ENCODE measurements at places on chromosomes 12 and 14.

- DNase-seq = no peak
Observed at GRCh38 chr14:104320611-104321086, 182.3 kb downstream of the KIF26A start.

GRCh38 chr12:94109160-94109559, 39.2 kb upstream of the PLXNC1 start:
- no peak for DNase-seq

DNA sequence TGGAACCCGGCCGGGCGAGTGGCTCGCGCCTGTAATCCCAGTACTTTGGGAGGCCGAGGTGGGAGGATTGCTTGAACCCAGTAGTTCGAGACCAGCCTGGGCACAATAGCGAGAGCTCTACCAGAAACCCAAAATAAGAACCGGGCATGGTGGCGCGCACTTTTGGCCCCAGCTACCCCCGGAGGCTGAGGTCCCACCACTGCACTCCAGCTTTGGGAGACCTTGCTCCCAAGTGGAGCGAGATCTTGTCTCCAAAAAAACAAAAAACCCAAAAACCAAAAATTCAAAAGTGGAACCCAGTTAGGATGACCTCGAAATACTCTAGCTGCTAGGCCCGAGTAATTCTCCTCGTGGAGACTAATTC, 769 bp upstream of the VTI1B start:
- DNase-seq = no peak

DNA sequence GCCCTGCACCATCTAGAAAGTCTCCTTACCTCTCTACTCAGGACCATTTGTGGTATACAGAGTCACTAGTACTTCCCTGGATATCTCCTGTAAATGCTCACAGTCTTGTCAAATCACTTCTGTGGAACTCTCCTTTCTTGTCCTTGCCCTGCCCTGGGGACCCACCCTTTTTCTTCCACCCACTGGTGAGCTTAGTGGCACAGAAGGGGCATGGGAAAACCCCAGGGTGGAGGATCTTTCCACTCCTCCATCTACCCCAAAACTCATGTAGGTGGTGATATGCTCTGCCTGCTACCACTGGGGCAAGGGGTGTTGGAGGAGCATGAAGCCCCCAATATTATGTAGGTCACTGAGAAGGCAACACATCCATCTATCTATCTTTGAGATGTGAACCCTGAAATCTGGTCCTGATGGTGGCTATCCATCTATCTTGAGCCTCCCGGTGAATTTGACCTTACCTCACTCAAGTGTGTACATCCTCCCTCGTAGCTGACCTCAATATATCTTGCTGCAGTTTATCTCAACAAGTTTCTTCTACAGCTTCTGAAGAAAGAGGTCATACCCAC, 943 bp downstream of the TESPA1 start:
- no peak for DNase-seq

- no peak for DNase-seq
Observed at GRCh38 chr14:23387916-23388882, 11.4 kb downstream of the CMTM5 start.

GRCh38 chr12:33654313-33654712, 214.7 kb upstream of the SYT10 start:
- DNase-seq = no peak

DNA sequence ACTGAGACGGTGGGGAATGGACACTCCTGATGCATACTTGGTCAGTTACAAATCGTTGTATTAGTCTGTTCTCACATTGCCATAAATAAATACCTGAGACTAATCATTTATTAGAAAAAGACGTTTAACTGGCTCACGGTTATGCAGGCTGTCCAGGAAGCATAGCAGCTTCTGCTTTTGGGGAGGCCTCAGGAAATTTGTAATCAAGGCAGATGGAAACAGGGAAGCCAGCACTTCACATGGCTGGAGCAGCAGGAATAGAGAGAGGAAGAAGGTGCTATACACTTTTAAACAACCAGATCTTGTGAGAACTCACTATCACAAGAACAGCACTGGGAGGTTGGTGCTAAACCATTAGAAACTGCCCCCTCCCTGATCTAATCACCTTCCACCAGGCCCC, 418.2 kb downstream of the FLRT2 start:
- no peak for DNase-seq

DNA sequence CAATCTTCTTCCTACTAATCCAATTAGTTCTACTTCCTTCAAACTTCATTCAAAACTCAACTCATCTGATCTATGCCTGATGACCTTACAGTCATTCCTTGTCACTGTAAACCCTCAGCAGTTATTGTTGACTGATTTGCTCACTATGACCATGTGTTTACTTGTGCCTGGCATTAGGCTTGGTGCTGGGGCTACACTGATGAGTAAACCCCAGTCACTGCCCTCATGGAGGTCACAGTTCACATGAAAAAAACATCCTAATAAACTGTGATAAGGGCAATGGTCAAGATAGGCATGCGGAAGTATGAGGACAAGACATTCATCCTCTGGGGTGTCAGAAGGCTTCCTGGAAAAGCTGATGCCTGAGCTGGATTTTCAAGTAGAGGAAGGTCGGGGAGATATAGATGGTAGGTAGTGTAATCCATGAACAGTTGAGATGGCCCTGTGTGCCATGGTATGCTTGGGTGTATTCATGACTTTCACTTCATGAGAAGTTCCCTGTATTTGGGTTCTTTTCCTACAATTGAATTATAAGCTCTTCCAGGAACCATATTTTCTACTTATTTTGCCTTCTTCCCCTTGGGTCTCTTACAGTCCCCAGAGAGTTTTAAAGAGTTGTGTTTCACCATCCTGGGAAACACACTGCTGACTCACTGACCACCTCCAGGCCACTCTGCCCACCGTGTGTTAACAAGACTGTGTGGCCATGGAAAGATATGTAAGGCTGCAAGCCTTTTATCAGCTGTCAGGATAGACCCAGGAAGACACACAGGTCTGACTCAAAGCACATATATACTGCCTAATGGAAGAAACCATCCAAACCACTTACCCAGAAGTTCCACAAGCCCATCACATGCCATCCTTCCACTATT, 38.7 kb upstream of the DUSP6 start:
- no peak for DNase-seq

GRCh38 chr14:104794099-104794498, 1.4 kb downstream of the AKT1 start:
- DNase-seq = peak; percentile 79

DNA sequence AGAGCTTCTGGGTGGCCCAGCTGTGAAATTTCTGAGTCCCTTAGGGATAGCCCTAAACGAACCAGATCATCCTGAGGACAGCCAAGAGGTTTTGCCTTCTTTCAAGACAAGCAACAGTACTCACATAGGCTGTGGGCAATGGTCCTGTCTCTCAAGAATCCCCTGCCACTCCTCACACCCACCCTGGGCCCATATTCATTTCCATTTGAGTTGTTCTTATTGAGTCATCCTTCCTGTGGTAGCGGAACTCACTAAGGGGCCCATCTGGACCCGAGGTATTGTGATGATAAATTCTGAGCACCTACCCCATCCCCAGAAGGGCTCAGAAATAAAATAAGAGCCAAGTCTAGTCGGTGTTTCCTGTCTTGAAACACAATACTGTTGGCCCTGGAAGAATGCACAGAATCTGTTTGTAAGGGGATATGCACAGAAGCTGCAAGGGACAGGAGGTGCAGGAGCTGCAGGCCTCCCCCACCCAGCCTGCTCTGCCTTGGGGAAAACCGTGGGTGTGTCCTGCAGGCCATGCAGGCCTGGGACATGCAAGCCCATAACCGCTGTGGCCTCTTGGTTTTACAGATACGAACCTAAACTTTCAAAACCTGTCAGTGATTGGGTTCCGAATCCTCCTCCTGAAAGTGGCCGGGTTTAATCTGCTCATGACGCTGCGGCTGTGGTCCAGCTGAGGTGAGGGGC, 38.9 kb downstream of the DAD1 start:
- DNase-seq = no peak

GRCh38 chr14:85325134-85326017, 204.6 kb upstream of the FLRT2 start:
- no peak for DNase-seq

GRCh38 chr14:99510556-99511139, 29.4 kb downstream of the CCNK start:
- DNase-seq = no peak

GRCh38 chr12:88245905-88246304, 103.8 kb downstream of the TMTC3 start:
- no peak for DNase-seq

DNA sequence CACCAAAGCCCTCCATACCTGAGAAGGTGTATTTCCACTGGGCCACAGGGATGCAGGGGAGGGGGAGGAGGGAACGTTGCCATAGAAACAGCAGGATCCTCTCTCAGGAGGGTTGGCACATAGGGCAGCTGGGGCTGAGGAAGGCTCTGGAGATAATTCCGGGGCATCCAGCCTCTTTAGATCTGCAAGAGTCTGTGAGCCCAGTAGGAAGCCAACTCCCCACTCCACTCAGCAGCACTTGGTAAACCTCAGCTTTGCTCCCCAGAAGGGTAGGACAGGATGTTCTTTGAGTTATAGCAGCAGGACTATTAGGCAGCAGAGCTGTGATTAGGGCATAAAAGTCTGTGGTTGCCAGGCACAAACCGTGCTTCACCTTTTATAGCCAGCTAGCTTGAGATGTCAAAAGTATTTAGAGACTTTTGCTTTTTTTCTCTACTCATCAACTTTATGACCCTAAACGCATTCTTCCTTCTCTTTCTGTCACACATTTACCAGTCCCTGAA, 7.8 kb upstream of the PLEKHG3 start:
- DNase-seq = no peak

DNA sequence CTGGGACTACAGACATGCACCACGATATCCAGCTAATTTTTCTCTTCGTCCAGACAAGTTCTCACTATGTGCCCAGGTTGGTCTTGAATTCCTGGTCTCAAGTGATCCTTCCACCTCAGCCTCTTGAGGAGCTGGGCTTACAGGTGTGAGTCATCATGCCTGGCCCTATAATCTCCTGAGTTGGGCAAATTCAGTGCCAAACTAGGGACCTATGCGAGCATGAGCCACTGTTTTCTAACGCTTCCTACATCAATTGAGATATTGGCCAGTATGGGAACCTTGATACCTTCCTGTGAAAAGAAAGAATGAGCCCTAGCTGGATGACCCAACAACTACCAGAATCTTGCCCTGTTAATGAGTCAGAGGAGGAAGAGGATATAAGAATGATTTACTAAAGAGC, 585.2 kb downstream of the C12orf50 start:
- DNase-seq = no peak

DNA sequence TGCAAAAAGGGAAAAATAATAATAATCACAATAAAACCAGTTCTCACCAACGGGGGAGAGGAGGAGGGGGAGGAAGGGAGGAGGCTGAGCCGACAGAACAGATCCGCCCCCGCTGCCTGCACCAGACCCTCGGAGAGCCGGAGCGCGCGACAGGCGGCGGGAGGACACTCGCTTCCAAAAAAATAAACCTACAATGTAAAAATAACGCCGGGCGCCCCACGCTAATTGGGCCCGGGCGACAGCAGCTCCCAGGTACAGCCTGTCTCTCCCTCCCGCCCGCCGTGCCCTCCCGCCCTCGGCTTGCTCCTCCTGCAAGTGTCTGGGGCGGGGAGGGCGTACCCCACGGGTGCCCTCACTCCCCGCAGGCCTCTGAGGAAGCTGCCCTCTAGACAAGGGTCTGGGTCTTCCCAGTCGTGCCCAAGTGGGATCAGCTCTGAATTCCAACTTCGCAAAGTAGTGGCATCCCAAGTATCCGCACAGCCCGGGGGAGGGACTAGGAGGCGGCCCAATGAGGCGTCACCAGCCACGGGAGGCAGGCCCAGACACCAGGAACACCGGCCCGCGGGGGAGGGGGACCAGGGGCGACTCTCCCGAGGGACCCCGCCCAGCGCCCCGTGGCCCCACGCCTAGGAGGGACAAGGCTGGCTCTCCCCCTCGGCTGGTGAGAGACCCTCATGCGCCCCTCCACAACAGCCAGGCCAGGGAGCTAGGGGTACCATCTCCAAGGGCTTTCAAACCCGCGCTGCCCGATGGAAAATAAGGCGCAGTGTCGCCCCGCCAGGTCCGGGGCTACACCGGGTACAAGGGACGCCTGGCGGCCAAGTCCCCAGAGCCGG, 1.0 kb downstream of the NCOR2 start:
- peak; percentile 95 for DNase-seq

- DNase-seq = no peak
Observed at GRCh38 chr14:39467889-39468524, 35.8 kb upstream of the FBXO33 start.

DNA sequence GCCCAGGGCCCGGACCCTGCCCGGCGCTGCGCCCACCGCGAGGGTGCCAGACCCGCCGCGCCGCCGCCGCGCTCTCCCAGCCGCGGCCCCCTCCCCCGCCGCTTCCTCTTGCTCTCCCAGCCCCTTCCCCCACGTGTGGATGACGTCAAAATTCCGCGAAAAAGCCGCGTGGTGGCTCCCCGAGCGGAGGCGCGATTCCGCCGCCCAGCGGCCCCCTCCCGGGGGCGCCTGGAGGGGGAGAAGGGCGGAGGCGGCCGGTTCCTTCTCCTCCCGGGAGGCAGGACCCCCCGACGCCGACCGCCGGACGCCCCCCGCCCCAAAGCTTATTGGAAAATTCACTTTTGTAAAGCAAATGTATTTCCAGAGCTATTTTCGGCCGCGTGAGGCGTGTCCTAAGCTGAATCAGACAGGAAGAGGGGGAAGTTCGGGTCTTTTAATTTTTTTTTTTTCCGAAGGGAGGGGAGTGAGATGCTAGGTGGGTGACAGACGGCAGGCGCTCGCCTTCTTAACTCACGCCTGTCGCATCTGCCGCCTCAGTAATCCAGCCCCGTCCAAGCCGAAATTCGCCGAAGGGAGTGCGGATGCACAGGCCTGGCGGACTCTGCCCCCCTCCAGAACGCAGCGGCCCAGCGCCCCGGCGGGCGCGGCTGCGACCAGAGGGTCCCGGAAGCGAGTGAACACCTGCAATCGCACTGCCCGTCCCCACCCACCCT, 4.1 kb upstream of the CCND2 start:
- no peak for DNase-seq

- DNase-seq = peak; percentile 49
Observed at GRCh38 chr12:104219908-104220404, 4.4 kb downstream of the TXNRD1 start.

GRCh38 chr12:91317306-91317705, 134.7 kb upstream of the DCN start:
- DNase-seq = no peak

- DNase-seq = no peak
Observed at GRCh38 chr12:81095501-81096232, 17.8 kb downstream of the ACSS3 start.

GRCh38 chr14:55502746-55503284, 62.4 kb upstream of the TBPL2 start:
- DNase-seq = no peak

GRCh38 chr12:16881986-16882570, 276.1 kb upstream of the LMO3 start:
- no peak for DNase-seq

DNA sequence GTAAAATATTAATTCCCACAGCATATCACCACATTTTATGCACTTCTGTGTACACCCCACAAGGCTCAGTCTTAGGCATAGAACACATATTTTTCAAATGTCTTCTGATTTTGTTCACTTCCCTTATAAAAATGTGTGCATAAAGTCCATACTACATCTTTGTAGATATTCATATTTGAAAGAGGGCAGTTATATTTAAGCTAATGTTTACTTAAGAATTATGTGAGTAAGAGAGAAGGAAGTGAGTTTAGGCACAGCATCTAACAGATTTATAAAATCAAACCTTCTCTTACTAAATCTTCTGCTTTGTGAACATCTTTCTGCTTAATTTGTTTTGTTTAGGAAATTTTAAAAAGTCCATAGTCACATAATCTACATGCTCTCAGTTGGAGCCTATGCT, 648.1 kb downstream of the FSCB start:
- DNase-seq = no peak

Measured in HuH-7.5 (cell line).